Hematopoietic multipotent progenitor cell treated with erythropoietin and hydrocortisone succinate and interleukin-3 and kit ligand, for 4 days (in vitro differentiated cells): ENCODE measurements at places on chromosomes 16 and 17.

DNA sequence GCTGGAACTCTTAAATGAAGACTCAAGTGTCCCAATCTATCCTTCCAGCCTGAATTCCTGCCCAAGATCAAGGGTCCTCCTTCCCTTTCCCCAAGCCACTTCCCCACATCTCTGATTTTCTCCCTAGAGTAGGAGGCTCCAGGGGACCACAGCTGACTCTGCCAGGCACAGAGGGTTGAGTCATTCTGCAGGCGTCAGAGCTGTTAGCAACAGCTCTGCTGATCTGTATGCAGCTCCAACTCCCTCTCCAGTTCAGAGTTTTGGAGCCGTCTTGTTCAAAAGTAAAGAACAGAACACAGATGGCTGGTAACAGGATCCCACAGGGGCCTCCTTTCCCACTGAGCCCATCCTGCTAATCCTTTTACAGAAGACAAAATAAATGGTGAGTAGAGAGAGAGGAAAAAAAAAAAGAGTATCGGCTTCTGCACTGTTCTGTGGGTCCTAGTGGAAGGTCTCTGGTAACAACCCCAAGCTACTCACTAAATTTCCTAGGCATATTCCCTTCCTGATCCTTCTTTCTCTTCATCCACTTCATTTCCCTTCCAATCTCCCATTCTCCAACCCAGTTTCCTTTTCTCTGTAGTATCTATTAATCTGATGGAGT is 13.4 kb upstream of the TAOK1 start:
- no peak for DNase-seq

DNA sequence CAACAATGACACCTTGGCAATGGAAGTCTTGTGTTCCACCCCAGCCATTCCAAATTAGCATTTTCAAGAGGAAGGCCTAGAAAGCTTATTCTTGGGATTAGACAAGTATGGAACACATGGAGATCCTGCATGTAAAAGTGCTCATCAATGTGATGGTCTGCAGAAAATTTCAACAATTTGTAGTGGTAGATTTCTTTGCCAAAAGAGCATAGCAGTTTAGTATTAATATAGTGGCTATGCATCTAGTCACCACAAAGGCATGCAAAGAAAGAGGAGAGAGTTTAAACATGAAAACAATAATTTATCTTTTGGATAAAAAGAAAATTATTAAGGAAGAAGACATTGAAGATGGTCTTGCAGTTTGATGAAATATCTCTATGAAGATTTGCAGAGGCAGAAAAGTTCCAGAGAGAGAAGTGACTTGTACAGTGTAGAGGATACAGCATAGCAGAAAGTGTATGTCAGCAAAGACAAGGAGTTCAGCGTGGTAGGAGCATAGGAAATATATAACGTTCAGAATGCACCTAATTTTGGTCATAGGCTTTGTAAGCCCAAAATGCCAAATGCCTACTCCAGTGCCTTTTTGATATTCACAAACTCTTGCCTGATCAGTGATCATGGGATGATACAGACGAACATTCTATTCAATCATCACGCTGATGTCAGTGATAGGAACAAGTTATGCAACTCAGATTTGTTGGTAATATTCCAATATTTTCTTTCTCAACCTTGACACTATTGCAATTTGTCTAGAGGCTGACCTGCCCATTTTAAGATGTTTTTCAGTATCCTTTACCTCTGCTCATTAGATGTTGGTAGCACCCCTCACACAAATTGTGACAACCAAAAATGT is 727.9 kb upstream of the SOX9 start:
- no peak for DNase-seq

DNA sequence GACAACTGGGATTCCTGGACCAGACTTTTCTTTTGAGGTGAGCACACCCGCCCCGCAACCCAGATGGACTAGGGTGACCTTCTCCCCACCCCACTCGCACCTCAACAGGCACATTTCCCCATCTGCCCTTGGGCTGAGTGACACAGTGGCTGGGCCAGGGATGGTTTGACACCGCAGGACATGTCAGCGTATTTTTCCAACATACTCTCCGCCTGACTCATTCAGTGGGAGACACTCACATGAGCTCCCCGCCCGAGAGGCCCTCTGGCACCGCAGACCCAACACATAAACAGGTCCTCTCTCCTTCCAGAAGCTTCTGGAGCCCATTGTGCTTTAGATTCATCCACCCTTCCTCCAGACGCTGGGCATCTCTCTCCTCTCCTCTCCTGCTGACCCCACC is 69.4 kb downstream of the ZDHHC7 start:
- no peak for DNase-seq

GRCh38 chr17:67194134-67194533 is 50.9 kb downstream of the HELZ start:
- DNase-seq = no peak

GRCh38 chr17:57400648-57401047 is 144.3 kb downstream of the MSI2 start:
- no peak for DNase-seq

DNA sequence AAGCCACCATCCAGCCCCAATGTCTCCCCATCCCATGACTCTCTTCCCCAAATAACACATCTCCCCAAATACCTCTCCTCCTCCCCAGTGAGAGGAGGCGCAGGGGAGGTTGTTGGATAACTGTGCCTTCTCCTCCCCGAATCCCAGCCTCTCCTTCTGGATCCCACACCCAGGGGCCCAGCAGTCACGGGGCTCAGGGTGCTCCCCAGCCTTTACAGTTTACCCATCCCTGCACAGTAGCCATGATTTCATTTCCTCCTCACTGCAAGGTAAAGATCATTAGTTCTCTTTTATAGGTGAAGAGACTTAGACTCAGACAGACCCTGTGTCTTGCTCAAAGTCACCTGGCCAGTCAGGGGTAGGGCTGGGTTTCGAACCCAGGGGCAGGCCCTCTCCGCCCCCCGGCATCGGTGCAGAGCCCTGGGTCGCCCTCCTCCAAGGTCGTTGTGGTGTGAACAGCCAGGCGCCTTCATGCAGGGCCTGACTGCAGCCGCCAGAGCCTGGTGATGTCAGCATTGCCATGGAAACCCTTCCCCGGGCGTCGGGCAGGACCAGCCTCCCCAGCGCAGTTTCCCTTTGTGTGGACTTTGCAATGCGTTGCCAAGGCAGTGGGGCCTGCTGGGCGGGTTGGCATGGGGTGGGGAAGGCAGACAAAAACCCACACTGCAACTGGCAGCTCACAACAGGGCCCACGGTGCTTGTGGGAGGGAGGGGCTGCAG is 53.3 kb upstream of the TOB1 start:
- peak; percentile 78 for DNase-seq

DNA sequence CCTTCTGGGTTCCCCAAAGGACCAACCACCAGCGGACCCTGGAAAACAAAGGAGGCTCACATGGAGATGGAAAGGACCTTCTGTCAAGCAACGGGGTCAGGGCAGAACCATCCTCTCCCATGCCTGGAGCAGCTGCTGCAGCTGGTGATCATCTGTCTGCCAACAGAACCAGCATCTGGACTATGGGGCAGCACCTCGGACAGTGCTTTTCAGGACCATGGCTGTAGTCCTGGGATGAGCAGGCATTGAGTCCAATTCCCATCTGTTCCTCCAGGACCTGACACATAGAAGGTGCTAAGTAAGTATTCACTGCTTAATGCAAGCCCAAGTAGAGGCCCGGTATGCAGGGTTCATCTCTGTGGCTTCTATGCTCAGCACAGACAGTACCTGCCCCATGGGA is 304.7 kb downstream of the XYLT1 start:
- no peak for DNase-seq

GRCh38 chr17:10777890-10778289 is 26.0 kb downstream of the TMEM238L start:
- no peak for DNase-seq

DNA sequence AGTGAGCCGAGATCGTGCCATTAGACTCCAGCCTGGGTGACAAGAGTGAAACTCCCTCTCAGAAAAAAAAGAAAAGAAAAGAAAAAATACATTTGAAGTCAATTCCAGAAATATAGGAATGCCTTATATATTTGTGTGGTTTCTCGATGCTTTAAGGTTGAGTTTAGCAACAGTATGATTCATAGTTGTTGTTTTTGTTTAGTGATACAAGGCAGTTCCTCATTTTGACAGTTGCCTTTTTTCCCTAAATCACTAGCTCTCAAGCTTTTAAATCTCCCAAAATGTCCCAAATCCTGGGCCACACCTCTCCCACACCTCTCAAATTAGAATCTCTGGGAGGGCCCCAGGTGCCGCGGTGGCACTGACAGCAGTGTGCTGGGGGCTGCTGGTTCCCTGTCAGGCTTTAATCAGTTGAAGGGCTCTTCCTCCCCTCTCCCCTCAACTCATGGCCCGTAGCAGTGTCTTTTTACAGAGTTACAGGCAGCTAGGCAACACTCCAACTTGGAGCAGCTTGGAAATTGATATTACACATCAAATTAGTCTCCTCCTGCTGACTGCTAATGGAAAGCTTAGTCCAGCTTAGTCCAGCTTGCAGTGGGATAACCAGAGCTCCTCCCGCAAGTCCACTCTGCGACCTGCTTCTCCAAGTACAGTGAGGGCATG is 58.4 kb downstream of the EPN2 start:
- DNase-seq = no peak

DNA sequence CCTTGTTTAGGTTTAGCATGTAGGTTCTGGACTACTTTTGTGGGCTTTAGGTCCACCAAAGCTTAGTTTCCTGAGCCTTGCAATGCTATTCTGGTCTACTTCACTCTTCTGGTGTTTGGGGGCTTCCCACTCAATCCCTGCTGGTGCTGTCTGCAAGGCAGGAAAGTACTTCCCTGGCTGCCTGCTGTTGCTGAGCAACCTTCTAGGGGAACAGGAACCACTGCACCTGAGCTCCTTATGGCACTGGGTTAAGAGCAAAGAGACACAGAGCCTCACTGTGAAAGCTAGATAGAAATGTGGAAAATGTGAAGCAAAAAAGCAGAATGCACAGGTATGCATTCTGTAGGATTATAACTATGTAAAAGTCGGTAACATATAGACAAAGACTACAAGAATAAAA is 17.0 kb downstream of the MPO start:
- DNase-seq = no peak

DNA sequence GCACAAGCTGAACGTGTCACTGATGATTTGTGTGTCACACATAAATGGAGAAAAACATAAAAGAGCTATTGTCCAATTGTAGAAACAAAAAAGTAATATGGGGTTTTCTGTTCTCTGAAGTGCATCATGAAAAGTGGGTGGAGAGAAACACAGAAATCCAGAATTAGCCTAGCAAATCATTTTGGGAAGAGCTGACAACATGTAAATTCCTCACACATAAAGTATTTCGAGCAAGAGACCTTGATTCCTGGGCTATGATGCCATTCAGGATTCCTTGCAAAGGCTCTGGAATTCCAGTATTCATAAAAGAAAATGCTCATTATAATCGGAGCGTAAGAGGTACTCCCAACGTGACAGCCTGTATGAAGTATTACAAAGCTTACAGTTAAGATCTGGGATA is 1.1 kb downstream of the DCUN1D3 start:
- DNase-seq = no peak

DNA sequence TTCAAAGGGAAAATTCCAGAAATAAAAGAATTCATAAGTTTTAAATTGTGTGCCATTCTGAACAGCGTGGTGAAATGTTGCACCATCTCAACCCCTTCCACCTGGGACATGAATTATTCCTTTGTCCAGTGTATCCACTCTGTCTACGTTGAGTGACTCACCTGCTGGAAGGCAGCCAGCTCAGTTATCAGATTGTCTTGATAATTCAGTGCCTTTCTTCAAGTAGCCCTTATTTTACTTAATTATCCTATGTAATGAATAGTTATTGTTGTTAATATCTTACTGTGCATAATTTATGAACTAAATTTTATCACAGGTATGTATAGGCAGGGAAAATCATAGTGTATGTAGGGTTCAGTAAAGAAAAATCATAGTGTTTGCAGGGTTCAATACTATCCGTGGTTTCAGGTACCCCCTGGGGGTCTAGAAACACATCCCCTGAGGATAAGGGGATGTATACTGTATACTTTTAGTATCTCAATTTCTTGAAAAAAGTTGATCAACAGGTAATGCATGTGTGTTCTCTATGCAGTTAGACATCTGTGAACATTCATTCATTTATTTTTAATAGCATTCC is 7.7 kb upstream of the PCTP start:
- DNase-seq = peak; percentile 9
